NCI-H187 (cell line): ENCODE measurements at places on chromosomes 3 and 15.

GRCh38 chr15:48868023-48868422 lies 9.9 kb upstream of the EID1 start:
- DNase-seq: no peak

GRCh38 chr15:66027268-66027805 lies 158.0 kb downstream of the RAB11A start:
- DNase-seq: no peak

- no peak for DNase-seq
Measured at GRCh38 chr3:172647823-172648222, 63.0 kb downstream of the NCEH1 start.

- DNase-seq: no peak
Measured at GRCh38 chr3:51942603-51943450, 664 bp downstream of the PARP3 start.

GRCh38 chr3:117550766-117551165 lies 841.2 kb downstream of the TUSC7 start:
- no peak for DNase-seq
